ENCODE measurements at places on chromosomes 6 and 20.

GRCh38 chr6:142537612-142538478 is 236.0 kb downstream of the ADGRG6 start:
- no peak for DNase-seq

- no peak for DNase-seq
Measured at GRCh38 chr6:156995502-156995901, 218.3 kb downstream of the ARID1B start.

GRCh38 chr20:63532449-63532971 is 4.7 kb downstream of the PTK6 start:
- no peak for DNase-seq

- DNase-seq = no peak
Measured at GRCh38 chr6:132659082-132659481, at the start of gene TAAR1. TSS of gene TAAR1 (minus strand) at chr6:132659182. CDS start at chr6:132646003, 13,179 bp downstream.

DNA sequence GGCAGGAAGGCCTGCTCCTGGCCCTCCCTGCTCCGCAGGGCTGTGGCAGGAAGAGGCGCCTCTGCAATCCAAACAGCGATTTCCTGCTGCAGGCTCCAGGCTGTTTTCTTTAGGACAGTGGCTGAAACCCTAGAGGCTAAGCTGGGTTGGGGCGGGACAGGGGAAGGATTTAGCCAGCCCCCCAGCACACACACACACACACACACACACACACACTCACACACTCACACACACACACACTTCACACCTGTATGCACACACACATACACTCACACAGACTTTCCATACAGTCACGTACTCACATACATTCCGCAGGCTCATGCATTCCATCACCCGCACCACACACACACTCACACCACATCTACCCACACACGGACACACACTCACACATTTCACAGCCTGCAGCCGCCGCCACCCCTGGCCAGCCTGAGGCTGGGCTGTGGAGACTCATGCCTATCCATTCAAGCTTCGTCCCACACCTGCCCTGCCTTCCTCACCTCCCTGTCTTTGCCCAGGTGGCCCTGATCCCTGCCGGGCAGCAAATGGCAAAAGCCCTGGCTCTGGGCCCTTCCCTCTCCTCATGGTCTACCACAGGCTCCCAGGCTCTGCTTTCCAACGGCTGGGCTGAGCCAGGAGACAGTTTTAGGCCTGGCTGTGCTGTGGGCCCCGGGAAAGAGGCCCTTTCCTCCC is 17.9 kb downstream of the MDFI start:
- no peak for DNase-seq

DNA sequence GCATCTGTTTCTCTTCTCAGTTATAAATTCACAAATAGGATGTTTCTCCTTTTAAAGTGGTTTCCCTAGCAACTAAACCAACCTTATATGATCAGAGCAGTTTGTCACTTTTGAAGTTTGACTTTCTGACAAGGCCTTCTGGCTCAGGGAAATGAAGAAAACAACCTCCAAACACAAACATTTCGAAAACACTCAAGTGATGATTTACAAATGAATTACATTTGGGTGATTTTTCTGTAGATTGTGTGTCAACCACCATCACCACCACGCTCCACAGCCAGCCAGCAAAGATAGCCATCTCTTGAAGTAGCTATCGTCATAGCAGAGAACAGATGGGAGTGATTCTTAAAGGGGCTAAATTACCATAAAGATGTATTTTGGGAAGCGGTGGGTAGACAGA is 16.5 kb upstream of the MLIP start:
- no peak for DNase-seq

DNA sequence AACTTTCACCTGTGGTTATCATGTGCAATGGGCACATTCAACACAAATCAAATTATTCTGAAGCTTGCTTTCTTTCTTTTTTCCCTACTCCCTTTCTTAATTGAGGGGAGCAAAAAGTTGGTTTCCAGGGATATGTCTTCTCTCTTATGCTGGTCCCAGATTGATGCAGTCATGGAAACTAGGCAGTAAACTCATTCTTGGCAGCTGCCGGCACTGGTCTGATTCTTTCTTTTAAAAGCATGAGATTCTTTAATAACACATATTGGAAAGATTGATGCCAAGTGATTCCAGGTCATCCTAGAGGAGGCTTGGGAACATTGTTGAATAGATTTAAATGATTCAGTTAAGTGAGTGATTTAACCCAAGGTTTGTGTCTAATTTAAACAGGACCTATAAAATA is 29.0 kb downstream of the PTPRA start:
- DNase-seq = no peak

DNA sequence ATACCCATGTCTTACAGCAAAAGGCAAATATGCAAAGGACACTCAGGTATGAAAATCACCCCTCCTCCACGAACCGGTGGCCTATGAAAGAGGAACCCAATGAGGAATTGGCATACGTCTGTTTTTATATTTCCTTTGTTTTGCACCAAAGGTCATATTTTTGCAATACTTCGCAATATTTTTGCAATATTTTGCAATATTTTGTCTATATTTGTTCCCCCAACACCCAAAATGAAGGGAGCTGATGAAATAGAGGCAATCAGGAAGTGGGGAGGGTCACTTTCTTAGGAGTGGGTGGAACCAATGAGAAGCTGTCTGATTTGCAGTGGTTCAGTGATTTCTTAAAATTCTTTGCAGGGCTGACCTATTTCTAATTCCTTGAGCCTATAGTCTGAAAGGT is 296.8 kb upstream of the TSHZ2 start:
- DNase-seq = no peak

DNA sequence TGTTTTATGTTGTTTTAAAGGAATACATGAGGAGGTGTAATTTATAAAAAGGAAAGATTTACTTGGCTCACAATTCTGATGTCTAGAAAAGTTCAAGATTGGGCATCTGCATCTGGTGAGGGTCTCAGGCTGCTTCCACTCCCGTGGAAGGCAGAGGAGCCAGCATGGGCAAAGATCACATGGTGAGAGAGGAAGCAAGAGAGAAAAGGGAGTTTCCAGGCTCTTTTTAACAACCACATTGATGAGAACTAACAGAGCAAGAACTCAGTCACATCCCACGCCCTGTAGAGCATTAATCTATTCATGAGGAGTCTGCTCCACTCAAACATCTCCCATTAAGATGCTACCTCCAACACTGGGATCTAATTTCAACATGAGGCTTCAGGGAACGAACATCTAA is 1666.3 kb downstream of the HACE1 start:
- DNase-seq = no peak

GRCh38 chr20:44807684-44808056 is 2.7 kb downstream of the RIMS4 start:
- no peak for DNase-seq
